ENCODE measurements at places on chromosomes 6 and 20. TPM values are rescaled to one million over a fixed set of nuclear protein-coding genes. Genes with fewer than 3 reads are reported as not detected.

Gene UBE2C
- 26.2 TPM for polyA plus RNA-seq

Gene FILIP1
- polyA plus RNA-seq: 45.4 TPM

Gene PTK7
- polyA plus RNA-seq: 53.6 TPM

Gene FBXL4
- 8.3 TPM for polyA plus RNA-seq

Gene SALL4
- polyA plus RNA-seq: 1.0 TPM

Gene MAP3K5
- polyA plus RNA-seq: 3.1 TPM

Gene OPRM1
- polyA plus RNA-seq: not detected

Gene TMEM200A
- polyA plus RNA-seq: 10.9 TPM

Gene UTRN
- polyA plus RNA-seq: 60.9 TPM

Gene OTOR
- polyA plus RNA-seq: not detected

Gene WFDC2
- not detected for polyA plus RNA-seq

Gene C4A
- 55.9 TPM for polyA plus RNA-seq

Gene TNXB
- 125 TPM for polyA plus RNA-seq

Gene NKX2-2
- polyA plus RNA-seq: not detected

Gene MCM8
- polyA plus RNA-seq: 8.4 TPM

Gene ZBTB22
- 16.3 TPM for polyA plus RNA-seq

Gene TP53TG5
- 0.89 TPM for polyA plus RNA-seq

Gene C6orf58
- polyA plus RNA-seq: 1.0 TPM

Gene DTNBP1
- 21.3 TPM for polyA plus RNA-seq

Gene APOBEC2
- polyA plus RNA-seq: 433 TPM

Gene FGD2
- 5.7 TPM for polyA plus RNA-seq

Gene ZDHHC14
- 6.7 TPM for polyA plus RNA-seq

Gene PSORS1C2
- polyA plus RNA-seq: not detected

Gene HLA-DOB
- not detected for polyA plus RNA-seq

Gene GABRR1
- polyA plus RNA-seq: 1.1 TPM

Gene POPDC3
- 74.6 TPM for polyA plus RNA-seq

Gene KCNQ5
- polyA plus RNA-seq: 0.76 TPM

Gene PIGU
- 21.9 TPM for polyA plus RNA-seq

Gene SNAI1
- polyA plus RNA-seq: 11.9 TPM

Gene RGS17
- 0.74 TPM for polyA plus RNA-seq

Gene BNIP5
- polyA plus RNA-seq: 0.28 TPM

Gene MLN
- not detected for polyA plus RNA-seq

Gene COL12A1
- 256 TPM for polyA plus RNA-seq

Gene SDC4
- 7.2 TPM for polyA plus RNA-seq

Gene BMP2
- 2.6 TPM for polyA plus RNA-seq

Gene C20orf202
- polyA plus RNA-seq: 0.36 TPM

Gene BMP7
- polyA plus RNA-seq: 4.6 TPM

Gene SLC17A5
- polyA plus RNA-seq: 13.9 TPM

Gene CCN6
- 0.28 TPM for polyA plus RNA-seq

Gene CLDN20
- polyA plus RNA-seq: 0.54 TPM

Gene SCGN
- polyA plus RNA-seq: 0.18 TPM

Gene LY86
- 3.3 TPM for polyA plus RNA-seq

Gene SYCP2
- 3.9 TPM for polyA plus RNA-seq

Gene NDUFAF5
- 20.7 TPM for polyA plus RNA-seq

Gene JPH2
- polyA plus RNA-seq: 127 TPM

Gene RIPOR3
- polyA plus RNA-seq: 4.0 TPM

Gene ZNF341
- polyA plus RNA-seq: 3.6 TPM

Gene LBP
- not detected for polyA plus RNA-seq

Gene SNAP91
- 1.3 TPM for polyA plus RNA-seq

Gene SLC17A1
- polyA plus RNA-seq: not detected

Gene TSPO2
- polyA plus RNA-seq: 0.93 TPM

Measured in hindlimb muscle (tissue), 1 donor.